NCI-H526 (cell line): ENCODE measurements at places on chromosomes 1 and 21.

- no peak for DNase-seq
Measured at GRCh38 chr1:35044431-35044830, 12.7 kb upstream of the ZMYM6 start.

GRCh38 chr21:29080454-29080941, 7.0 kb upstream of the CCT8 start:
- DNase-seq, result no peak

DNA sequence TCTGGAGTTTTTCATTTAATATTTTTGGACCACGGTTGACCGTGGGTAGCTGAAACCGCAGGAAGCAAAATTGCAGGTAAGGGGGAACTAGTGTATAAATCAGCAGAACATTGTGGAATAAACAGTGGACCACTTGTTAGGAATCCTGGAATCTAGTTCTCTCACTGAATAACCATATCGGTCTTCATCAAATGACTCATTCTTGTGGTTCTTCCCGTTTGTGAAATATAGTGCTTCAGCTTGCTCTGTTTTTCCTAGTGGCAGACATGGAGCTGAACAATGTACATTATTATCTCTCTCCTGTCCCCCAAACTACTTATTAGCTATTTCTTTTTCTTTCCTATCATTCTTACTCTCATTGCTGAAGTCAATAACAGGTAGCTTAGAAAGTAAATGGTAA, 61.9 kb downstream of the HSPA13 start:
- no peak for DNase-seq

DNA sequence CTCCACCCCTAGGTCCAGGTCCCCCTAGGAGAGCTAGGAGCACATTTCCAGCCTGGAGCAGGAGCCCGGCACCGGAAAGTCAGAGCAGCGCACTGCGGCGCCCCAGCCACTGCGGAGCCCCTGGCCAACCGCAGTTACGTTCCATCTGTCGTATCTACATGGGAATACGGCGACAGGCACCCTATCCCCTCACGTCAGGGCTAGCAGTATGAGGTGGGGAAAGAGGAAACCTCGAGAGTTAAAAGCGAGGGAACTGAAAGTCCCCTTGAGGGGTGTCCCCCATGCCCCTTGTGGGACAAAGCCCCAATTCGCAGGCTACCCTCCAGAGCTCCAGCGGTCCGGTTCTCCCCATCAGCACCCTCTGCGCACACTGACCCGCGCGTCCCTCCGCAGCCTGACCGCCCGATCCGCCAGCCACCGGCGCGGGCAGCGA, 995 bp downstream of the COLGALT2 start:
- peak; percentile 96 for DNase-seq

- DNase-seq, result no peak
Measured at GRCh38 chr1:4660917-4661594, 6.6 kb downstream of the AJAP1 start.

DNA sequence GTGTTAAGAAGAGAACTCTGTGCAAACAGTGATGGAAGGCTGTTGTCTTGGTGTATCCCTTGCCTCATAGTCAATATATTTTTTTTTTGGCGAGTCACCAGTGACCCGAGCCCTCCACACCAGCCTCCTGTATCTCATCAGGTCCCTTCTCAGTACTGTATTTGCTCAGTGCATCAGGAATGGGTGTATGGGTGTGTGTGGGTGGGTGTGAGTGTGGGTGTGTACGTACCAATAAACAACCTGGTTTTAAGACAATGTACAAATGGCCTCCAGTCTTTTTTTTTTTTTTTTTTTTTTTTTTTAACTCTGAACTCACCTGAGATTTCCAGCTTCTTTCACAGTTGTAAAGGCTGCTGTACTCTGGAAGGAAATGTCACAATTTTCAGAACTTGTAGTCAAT, 7.3 kb downstream of the MYOG start:
- DNase-seq, result no peak

DNA sequence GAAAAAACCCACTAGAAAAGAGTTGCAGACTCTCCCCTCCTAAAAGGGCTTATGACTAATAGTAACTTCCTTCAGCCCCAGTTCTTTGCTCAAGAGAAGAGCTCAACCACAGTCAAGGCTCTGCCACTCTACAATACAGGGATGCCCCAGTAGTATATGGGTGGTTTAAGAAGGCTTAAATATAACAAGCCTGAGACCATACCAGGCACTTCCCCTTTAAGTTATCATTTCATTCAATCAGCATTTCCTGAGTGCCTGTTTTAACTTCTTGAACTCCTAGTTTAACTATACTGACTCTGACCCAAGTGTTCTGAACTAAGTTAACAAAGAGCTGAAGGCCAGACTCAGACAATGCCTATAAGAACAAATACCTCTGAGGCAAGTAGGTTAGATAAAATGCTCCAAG, 19.8 kb downstream of the PRPF38A start:
- DNase-seq, result no peak

- DNase-seq, result no peak
Measured at GRCh38 chr1:196271212-196271947, 336.9 kb downstream of the KCNT2 start.

- no peak for DNase-seq
Measured at GRCh38 chr1:193537266-193538002, 351.0 kb upstream of the B3GALT2 start.

- no peak for DNase-seq
Measured at GRCh38 chr1:151356696-151357095, 9.6 kb upstream of the RFX5 start.

- DNase-seq, result no peak
Measured at GRCh38 chr1:50681931-50682330, 258.7 kb upstream of the DMRTA2 start.

- no peak for DNase-seq
Measured at GRCh38 chr1:35569936-35570335, 3.2 kb upstream of the TFAP2E start.

GRCh38 chr1:29469457-29469856, 233.1 kb downstream of the PTPRU start:
- DNase-seq, result no peak
